ENCODE measurements at places on chromosomes 12 and 14.

- DNase-seq: no peak
Observed at GRCh38 chr12:28506271-28506670, 316.0 kb downstream of the CCDC91 start.

DNA sequence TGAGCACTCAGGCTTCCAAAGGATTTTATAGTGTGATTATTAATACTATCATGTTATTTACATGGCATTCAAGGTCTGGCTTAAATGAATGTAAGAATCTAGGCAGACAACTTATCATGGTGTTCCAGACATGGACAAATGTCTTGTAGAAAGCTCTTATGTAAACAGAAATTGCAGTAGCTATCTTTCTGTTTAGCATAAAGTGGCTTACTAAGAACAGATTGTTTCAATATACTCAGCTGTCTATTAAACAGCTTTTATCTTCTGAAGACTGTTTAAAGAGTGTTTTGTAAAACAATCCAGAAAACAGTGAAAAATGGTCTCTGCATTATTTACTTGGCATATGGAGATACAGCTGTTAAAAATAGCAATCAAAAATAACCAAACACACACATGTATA is 1061.8 kb upstream of the SEL1L start:
- DNase-seq: no peak

GRCh38 chr14:31025367-31026076 is at the start of gene AP4S1:
AP4S1 (plus strand) TSS chr14:31025649; CDS start chr14:31066197, 40,548 bp downstream.
- no peak for DNase-seq

GRCh38 chr12:67354966-67355365 is 85.8 kb downstream of the CAND1 start:
- DNase-seq: no peak

- no peak for DNase-seq
Observed at GRCh38 chr12:88756153-88756552, 175.9 kb upstream of the KITLG start.

GRCh38 chr12:70236990-70237389 is 6.2 kb upstream of the CNOT2 start:
- DNase-seq: no peak

GRCh38 chr14:76100236-76100635 is 51.5 kb upstream of the GPATCH2L start:
- no peak for DNase-seq

DNA sequence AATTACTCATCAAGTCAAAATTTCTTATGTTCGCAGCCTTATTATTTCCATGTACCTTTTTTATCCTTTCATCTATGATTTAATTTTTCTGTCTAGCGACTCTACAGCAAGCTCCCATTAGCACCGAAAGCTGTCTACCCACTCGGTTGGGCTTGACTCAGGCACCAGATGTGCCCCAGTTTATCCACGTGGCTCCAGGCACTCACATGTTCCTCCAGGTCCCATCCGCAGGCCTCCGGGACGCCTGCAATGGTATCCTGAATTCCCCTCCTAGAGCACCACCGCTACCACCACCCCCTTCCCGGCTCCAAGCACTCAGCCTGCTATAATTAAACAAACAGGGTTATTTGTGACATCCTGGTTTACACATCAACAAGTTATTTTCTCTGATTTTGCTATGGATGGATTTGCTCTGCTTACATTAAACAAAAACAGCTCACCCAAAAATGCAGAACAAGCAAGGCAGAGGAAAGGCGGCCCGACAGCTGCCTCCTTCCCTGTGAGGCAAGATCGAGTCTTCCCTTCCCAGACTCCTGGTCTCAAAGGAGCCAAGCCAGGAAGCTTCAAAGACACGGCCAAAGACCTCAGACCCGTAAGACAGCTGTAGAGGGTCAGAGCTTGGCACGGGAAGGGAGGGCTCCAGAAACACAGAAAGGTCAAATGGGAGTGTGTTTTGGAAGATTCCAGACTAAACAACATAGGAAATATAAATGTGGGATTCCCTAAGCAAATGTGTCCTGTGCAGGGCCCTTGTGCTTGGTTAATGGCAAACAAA is 253.8 kb downstream of the TTC8 start:
- no peak for DNase-seq

DNA sequence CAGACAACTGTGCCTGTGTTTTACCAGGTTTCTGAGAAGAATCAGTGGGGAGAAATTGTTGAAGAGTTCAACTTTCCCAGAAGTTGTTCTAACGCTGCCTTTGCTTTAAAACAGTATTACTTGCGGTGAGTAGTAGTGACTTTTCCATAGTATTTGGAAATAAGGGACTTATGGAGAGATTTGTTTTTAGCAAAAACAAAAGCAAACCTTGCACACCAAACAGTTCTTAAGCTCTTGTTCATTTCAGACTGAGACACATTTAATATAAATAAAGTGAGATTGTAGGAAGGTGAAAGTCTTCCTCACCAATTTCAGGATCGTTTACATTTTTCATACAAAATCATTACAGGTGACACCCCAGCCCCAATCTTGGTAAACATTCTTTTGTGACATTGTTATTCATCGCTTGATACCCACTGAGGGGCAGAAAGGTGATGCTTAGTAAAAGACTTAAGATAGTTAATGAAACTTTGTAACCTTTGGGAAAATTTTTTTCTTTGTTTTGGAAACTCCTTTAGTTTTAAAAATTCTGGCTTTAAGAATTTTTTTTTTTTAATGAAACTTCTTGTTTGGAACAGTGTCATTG is 1.8 kb downstream of the ARID2 start:
- no peak for DNase-seq

- peak; percentile 42 for DNase-seq
Observed at GRCh38 chr12:122356192-122356635, 66.3 kb downstream of the CLIP1 start.

DNA sequence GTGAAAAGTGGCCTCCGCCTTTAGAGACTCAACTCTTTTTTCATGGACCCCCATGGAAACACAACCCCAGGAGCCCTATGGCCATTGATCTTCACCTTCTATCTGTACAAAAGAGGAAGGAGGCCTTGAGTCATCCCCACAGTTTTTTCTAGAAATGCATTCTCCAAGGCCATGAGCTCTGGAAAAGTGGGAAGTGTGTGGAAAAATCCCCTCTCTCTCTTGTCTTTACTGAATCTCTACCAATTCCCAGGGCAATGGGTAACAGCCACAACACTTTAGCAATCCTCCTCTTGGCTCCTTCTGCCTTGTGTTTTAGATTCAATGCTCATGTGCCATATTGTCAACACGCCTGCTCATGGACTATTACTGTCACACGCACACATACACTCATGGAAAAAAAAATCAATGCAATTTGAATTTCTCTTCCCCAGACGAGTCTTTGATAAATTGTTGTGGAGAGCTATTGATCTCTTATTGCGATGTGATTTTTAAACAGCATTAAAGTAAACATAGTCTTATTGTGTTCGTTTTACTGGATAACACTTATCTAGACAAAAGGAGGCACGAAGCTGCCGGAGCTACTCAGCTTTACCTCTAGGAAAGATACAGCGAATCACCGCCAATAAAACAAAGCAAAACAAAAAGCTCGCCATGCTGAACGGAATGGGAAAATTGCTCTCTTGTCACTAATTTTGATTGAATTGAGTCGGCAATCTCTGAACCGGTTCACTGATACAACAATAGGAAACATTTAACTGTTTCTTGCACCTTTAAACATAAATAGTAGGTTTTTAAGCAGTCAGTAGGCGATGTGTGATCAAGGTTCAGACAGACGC is 260.3 kb downstream of the VRK1 start:
- no peak for DNase-seq

GRCh38 chr14:89576145-89576927 is 159.3 kb upstream of the FOXN3 start:
- DNase-seq: no peak

GRCh38 chr14:34628681-34629135 is 1.2 kb downstream of the SNX6 start:
- no peak for DNase-seq

DNA sequence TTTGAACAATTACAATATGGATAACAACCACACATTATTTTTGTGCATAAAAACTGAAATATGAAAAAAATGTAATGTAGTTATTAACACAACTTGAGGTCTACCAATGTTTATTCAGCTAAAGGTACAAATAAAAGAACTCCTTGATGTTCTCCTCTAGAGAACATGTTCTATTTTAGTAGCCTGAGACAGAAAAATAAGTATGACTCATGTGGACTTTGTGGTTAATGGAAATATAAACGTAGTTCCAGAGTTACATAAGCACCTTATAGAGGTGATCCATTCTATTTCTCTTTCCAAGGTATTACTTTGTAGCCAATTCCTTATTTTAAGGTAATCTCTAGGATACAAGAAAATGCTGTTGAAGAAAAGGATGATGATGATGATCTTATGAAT is 25.7 kb downstream of the ALKBH1 start:
- DNase-seq: no peak

- no peak for DNase-seq
Observed at GRCh38 chr14:99674776-99675381, 9.2 kb upstream of the CYP46A1 start.

DNA sequence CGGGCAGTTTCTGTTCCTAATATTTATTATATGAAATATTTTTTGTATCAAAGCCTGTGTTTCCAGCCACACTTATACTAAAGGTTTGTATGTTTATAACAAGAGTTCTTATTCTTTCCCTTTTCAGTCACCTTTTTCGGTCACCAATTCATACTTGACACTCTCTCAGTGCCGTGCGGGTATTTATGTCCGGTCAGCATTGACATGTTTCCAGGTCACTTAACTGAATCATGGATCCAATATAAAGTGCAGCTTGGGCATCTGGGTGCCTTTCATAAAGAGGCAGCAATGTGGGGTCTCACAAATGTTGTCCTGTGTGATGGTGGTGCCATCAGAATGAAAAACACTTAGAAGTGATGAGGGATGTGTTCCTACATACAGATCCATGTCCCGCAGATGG is 141.3 kb downstream of the ERC1 start:
- no peak for DNase-seq

- peak; percentile 76 for DNase-seq
Observed at GRCh38 chr14:37197421-37198272, at the start of gene MIPOL1. MIPOL1 (plus strand) TSS chr14:37197937; CDS start chr14:37247889, 49,952 bp downstream.

- no peak for DNase-seq
Observed at GRCh38 chr12:131114271-131114670, 160.6 kb downstream of the ADGRD1 start.

DNA sequence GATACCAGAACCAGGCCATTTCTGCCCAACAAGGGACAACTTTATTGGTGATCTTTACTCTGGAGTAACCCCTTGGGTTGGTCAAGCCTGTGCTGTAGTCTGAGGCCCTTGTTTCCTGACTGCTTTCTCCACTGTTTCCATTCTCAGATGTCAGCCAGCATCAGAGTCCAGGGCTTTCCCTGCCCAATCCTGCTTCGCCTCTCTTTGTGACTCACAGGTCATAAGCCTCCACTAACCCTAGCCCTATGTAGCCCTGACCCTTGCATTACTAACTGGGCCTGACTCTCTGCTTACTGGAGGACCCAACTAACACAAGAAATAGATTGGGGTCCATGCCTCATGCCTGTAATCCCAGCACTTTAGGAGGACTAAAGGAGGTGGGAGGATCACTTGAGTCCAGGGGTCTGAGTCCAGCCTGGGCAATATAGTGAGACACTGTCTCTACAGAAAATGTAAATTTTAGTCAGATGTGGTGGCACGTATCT is 8.6 kb upstream of the SNRNP35 start:
- no peak for DNase-seq

GRCh38 chr14:78927261-78927660 is 757.1 kb downstream of the NRXN3 start:
- DNase-seq: no peak

- DNase-seq: no peak
Observed at GRCh38 chr14:89028462-89029134, 204.1 kb downstream of the TTC8 start.

DNA sequence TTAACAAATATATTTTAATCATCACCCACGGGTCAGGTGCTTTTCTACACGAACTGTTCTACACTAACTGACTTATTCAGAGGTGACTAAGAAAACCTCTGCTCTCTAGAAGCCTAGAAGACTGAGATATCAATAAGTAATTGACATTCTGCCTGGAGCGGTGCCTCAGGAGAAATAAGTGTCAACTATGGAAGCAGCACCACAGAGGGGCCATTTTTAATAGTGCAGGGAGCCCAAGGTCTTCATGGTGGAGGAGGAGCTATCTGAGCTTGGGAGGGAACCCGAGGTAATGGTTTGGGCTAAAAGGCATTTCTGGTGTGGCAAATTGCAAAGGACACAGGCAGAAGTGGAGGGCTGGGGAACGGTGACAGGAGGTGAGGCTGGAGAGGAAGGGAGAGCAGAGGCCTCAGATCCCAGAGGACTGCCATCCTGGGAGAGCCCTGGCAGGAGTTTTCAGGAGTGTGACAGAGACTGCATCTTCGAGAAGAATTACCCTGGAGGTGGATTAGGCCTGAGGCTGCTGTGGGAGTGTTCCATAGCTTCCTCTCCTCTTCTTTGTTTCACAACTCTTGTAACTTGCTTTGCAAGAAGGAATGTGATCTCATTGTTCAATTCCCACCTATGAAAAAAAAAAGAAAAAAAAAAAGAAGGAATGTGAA is 123.1 kb downstream of the NPAS3 start:
- no peak for DNase-seq

- DNase-seq: no peak
Observed at GRCh38 chr12:22543246-22544037, 900 bp downstream of the C2CD5 start.

DNA sequence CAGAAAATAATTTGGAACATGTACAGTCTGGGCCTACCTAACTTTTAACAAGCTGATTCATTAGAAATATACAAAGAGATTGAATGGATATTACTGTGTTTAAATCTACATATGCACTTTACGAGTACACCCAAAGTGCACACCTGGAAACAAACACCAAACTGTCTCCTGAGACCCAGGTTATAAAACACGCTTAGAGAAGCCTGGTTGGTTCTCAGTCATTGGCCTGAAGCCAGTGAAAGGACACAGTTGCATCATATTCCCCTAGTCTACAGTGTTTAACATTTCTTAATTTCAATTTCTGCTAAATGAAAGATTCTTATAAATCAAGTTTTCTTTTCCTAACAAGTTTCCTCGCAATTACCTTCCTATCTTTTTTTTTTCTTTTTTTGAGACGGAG is 209.5 kb downstream of the FBXL14 start:
- DNase-seq: no peak

- no peak for DNase-seq
Observed at GRCh38 chr14:50733494-50733893, 65.4 kb upstream of the SAV1 start.

DNA sequence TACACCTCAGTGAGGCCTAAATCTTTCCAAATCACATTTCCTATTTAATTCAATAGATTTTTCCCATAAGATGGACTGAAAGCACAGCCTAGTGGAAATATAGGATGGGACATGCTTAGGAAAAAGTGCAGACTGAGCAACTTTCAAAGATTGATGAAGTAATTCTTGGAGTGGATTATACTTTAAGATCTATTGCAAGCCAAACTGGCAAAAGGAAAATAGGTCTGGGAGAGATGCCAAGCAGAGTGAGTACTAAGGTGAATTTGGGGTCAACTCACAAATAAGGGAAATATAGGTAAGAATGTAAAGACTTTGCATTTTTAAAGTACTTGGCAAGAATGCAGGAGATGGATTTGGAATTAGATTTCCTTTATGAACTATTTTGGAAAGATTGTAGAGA is 170.2 kb upstream of the FOXG1 start:
- no peak for DNase-seq
